ENCODE measurements at places on chromosomes 4 and X. TPM values are rescaled to one million over a fixed set of nuclear protein-coding genes. Genes with fewer than 3 reads are reported as not detected.

The EREG gene
- 4.0 TPM for polyA plus RNA-seq

The EXOC1 gene
- 18.4 TPM for polyA plus RNA-seq

The PASD1 gene
- not detected for polyA plus RNA-seq

The FAM47E gene
- polyA plus RNA-seq: 7.6 TPM

GRCh38 chrX:11244636-11245035 lies 48.6 kb upstream of the AMELX start:
- DNase-seq: peak; percentile 94

GRCh38 chr4:3010577-3010976 lies 47.2 kb downstream of the GRK4 start:
- DNase-seq: no peak

- DNase-seq: peak; percentile 21
Measured at GRCh38 chr4:93764639-93765246, 63.8 kb upstream of the ATOH1 start.

DNA sequence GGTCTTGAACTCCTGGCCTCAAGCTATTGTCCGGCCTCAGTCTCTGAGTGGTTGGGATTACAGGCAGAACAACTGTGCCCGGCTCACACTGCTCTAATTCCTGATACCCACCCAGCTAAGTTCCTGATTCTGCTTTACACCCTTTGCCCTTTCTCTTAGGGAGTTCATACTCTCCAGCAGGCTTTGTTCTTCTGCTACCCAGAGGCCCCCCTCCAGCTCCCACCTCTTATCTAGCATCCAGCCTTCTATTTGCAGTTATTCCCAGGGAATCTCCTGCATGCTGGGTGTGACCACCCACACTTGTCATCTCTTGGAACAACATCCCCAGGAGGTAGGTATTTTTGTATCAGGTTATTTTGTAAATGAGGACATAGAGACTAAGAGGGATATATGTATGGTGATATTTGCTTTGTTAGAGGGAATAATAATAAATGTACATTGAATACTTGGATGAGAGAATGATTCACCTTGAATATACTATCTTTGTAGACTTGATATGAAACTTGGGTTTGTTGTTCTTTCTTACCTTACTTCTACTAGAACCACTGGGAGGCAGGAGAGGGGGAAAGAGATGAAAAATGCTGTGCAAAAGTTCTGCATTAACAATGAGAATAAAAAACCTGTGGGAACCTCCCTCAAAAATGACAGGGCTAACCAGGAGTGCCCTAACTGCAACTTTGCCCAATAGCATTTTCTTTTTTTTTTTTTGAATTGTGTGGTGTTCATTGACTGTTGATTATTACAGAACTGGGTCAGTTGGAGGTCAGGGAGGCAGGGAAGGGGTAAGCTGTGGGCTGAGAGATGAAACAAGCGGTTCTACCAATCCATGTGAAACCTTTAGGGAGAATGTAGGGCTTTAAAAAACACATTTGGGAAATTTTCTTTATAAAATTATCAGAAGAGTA lies 157.4 kb downstream of the SPRY1 start:
- no peak for DNase-seq

DNA sequence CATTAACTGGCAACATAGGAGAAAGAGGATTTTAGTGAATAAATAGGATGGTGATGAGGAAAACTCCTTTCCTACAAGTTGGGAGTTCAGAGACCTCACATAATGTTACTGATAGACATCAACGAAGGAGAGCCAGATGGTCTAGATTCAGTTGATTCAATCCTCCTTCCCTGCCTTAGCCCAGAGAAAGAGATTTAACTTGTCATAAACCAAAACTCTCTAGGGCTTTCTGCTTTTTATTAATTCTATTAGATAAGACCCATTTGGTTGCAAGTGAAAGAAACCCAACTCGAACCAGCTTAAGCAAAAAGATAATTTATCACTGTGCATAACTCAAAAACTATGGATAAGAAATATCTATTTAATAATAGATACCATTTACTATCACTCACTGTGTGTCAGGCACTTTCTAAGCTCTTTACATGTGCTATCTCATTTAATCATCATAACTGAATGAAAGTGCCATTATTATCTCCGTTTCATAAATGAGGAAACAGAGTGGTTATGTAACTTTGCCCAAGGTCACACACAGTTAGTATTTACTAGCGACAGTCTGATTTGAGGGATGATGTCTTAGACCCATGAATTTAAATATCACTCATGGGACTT lies 4.3 kb upstream of the UNC5C start:
- DNase-seq: no peak

- DNase-seq: no peak
Measured at GRCh38 chrX:155001873-155002272, 20.6 kb downstream of the F8 start.

GRCh38 chr4:8859550-8860095 lies 12.0 kb downstream of the HMX1 start:
- DNase-seq: no peak

GRCh38 chrX:108426262-108426661 lies 12.0 kb downstream of the COL4A6 start:
- DNase-seq: no peak

DNA sequence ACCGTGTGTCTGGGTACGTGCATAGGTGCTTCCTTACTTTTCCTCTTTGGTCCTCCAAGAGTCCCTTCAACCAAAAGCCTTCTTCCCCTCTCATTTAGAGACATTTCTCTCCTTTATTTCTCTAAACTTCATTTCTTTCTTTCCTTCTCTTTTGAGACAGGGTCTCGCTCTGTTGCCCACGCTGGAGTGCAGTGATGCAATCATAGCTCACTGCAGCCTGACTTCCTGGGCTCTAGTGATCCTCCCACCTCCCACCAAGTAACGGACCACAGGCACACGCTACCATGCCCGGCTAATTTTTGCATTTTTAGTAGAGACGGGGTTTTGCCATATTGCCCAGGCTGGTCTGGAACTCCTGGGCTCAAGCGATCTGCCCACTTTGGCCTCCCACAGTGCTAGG lies 42.2 kb downstream of the ACOX3 start:
- no peak for DNase-seq

GRCh38 chrX:17861489-17862011 lies 452 bp upstream of the RAI2 start:
- no peak for DNase-seq

GRCh38 chrX:20527558-20528011 lies 260.9 kb upstream of the RPS6KA3 start:
- DNase-seq: peak; percentile 30

- DNase-seq: no peak
Measured at GRCh38 chrX:25010784-25011588, 4.8 kb downstream of the ARX start.

- DNase-seq: no peak
Measured at GRCh38 chr4:1177274-1178141, 5.1 kb upstream of the SPON2 start.

DNA sequence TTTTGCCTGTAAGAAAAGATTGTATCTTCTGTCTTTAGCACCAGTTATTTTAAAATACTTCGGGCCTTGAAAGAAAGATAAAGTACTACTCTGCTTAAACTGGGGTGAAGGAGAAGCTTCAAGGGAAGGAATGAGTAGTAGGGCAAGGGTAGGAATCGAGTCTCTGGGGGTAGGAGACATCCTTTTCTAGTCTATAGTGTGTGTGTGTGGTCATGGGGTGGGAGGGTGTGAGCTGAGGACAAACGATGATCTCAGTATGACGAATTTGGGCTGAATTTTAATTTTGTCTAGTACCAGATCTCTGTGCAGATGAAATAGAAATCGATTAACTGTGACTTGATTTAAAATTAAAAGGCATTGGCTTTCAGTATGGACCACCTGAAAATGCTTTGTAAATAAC lies 3.3 kb upstream of the MYOZ2 start:
- DNase-seq: no peak

- DNase-seq: peak; percentile 34
Measured at GRCh38 chr4:106238820-106239420, 77.1 kb downstream of the TBCK start.

GRCh38 chr4:37728064-37728463 lies 41.9 kb upstream of the RELL1 start:
- DNase-seq: no peak

GRCh38 chrX:72394518-72395170 lies 88.9 kb upstream of the CITED1 start:
- no peak for DNase-seq

DNA sequence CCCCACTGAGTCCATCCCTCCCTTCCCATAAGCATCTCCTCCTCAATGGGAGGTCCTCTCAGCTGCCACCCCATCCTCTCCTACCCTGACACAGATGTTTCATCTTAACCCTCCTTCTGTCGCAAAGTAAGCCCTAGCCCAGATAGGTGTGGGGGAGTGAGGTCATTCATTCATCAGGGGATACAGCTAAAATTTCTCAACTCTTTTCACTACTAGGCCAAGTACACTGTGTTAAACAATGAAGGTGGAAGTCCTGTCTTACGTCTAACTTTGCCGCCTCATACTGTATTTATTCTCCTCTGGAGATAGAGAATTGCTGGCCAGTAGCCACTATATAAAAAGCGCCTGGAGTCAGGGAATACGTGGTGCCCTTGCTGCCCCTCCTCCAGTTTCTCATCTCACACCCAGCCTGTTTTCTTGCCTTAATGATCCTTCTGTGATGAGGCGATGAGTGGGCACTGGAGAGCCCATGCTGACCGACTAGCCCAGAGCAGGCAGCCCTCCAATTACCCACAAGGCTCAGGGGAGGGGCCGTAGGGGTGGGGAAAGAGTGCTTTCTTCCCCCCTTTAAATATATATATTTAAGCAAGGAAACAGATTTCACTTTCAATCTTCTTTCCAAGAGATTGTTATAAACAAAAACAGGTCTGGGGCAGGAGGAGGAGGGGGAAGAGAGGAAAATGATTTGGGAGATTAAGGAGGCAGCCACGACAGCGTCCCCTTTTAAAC lies 149.5 kb downstream of the PJA1 start:
- peak; percentile 65 for DNase-seq

DNA sequence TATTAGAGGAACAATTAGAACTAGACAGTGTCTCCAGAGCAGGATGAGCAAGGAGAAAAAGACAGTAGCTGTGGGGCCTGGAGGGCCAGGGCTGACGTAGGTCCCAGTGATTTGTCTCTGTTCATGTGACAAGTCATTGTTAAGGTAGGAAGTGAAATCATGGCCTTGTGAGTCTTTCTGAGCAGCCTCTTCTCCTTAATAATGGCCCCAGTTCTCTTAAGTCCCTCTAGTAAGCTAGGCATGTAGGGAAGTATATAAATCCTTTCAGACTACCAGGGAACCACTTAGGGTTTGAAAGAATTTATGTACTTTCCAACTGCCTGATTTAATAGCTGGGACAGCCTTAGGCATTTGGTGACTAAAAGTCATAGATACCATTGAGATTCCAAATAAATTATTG lies 133.0 kb downstream of the KLHL8 start:
- DNase-seq: no peak

- DNase-seq: no peak
Measured at GRCh38 chr4:46730075-46730474, 179.0 kb downstream of the COX7B2 start.

DNA sequence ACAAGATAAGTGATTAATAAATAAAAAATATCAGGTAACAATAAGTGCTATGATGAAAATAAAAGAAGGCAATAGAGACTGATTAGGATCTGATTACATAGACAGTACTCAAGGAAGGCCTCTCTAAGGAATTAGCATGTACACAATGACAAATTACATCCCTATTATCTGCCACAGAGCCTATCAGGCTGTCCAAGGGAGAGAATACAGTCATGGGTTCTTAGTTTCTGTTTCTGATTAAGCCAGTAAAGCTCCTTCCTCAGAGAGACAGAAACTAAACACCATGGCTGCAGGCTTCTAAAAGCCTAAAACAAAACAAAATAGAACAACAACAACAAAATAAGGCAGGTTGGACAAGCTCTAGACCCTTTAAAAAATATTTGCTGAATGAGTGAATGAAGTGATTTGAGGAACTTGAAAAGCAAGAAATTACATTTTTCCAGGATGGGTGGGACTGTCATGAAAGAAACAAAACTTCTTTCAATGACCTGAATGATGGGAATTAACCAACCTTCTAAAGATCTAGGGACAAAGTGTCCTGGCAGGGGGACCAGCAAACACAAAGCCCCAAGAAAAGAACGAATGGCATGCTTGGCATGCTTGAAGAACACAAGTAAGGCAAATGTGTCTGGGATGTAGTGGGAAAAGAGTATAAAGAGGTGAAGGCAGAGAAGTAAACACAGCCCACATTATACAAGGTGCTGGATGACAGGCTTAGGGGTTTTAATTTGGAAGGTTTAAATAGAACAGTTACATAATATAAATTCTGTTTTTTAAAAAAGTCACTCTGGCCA lies 44.1 kb downstream of the NAA11 start:
- no peak for DNase-seq

DNA sequence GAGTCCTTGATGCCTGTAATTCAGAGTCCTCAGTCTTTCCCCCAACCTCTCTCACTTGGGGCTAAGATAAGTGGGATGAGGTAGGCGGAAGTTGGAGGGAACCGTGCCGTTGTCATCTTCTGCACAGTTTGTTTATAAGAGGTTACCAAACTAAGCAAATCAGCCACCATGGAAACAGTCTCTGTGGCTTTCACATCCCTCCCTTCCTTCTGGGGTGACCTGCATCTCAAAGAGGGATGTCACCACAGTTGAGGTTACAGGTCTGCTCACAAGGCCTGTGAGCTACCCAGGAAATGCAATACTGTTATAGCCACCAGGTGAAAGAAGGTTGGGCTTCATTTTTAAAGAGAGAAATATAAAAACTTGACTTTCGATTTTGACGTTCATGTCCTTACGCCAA lies 26.3 kb downstream of the RTL5 start:
- no peak for DNase-seq

GRCh38 chr4:86013621-86014020 lies 346.2 kb downstream of the MAPK10 start:
- DNase-seq: no peak

- peak; percentile 13 for DNase-seq
Measured at GRCh38 chrX:96906741-96907140, 23.0 kb downstream of the RPA4 start.

- no peak for DNase-seq
Measured at GRCh38 chr4:1419708-1420107, 13.5 kb upstream of the NKX1-1 start.

DNA sequence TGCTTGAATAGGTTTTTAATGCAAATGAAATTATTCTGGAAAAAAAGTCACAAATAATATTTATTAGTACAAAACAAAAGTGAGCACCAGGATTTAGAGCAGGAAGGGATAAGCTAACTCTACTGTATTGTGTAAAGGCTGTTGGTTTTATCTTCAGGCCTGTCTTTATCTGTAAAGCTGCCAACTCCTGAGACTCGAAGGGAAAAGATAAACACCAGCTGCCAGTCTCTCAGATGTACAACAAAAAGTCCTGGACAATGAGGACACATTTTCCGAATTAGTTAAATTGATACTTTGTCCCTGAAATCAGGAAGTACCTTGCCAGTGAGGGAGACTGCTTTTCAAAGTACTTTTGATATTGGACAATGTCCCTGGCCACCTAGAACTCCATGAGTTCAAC lies 8.8 kb downstream of the DDX60 start:
- peak; percentile 76 for DNase-seq

- no peak for DNase-seq
Measured at GRCh38 chrX:131331152-131331551, 42.0 kb upstream of the IGSF1 start.

GRCh38 chrX:15903186-15903681 lies 48.6 kb upstream of the AP1S2 start:
- DNase-seq: no peak

Measured in lung (tissue), 17 donors.